ENCODE measurements at places on chromosomes 13 and 19.

DNA sequence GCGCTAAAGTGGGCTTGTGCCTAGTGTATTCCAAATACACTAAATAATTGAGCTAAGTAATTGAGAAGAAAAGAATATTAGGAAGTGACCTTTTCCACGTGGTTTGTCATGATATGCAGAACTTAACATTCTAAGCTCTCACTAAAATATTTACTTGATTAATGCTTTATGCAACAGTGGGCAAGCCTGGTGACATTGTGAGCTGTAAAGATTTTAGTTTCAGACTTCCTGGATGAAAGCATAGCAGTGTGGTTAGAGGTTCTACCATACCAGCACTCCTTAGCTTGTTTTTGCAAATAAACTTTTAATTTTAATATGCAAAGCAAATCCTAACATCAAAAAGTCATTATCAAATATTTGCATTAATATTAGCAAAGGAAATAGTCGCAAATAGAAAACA lies 1065.1 kb upstream of the SPRY2 start:
- H3K36me3 ChIP-seq = no peaks in the 10 kb centered on the region
- H3K4me3 ChIP-seq = no peak overlapping the region
- H3K27me3 ChIP-seq = no peaks in the 10 kb centered on the region
- no peak for DNase-seq
- no peak overlapping the region for H3K27ac ChIP-seq

DNA sequence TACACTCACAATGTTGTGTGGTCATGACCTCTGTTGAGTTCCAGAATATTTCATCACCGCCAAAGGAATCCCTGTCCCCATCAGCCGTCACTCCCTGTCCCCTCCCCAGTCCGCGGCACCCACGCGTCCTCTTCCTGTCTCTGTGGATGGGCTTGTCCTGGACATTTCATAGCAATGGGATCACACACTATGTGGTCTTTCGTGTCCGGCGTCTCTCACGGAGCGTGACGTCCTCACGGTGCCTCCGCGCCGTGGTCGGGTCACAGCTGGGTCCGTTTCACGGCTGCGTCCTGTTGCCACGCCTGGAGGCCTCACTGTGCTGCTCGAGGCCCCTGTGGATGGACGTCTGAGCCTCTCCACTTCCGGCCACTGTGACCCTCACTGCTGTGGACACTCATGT lies 6.6 kb downstream of the AZU1 start:
- H3K27me3 ChIP-seq = no peaks in the 10 kb centered on the region
- no peak for DNase-seq

DNA sequence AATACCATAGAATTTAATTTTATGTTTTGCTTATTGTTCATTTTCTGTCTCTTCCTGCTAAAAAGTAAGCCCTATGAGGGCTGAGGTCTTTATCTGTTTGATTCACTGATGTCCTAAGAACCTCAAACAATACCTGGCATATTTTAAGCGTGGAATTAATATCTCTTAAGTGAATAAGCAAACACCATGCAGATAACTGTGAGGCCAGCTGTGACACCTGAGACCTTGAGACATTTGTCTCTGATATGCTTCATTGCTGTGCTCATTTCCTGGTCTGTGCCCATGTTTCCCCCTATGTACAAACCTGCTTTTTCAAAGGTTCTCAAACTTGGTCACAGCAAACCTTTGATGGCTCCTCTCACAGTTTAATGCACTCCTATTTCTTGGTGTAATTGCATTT lies 254.6 kb downstream of the COG6 start:
- no peaks in the 10 kb centered on the region for H3K36me3 ChIP-seq
- no peak for DNase-seq
- no peak overlapping the region for H3K27ac ChIP-seq
- H3K27me3 ChIP-seq = no peaks in the 10 kb centered on the region
- H3K4me3 ChIP-seq = no peak overlapping the region
- peaks cover 26% of the 10 kb centered on the region for H3K4me1 ChIP-seq

DNA sequence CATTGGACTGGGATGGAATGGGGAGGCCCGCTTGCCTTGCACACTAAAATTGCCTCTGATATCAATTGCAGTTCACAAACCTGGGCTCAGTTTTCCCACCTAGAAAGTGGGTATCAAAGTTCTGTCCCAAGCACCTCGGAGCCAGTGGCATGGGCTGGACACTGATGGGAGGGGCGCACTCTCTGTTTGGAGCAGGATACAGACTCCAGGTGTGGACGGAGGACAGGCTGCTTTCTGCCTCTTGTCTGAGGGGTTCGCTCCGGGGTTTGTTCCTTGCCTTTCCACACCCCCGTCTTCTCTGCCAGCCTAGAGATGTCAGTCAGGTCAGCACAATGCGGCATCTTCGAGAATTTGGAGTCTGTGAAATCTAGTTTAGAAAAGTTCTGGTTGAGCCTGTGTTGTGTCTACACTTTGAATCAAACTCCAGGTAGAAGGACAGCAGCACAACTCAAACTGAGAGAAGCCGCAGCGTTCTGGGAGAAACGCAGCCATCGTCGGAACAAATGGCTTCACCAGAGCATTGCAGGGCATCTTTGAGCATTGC lies 141.9 kb downstream of the TEX29 start:
- H3K4me3 ChIP-seq = no peak overlapping the region
- H3K4me1 ChIP-seq = peaks cover 5% of the 10 kb centered on the region
- H3K27me3 ChIP-seq = no peaks in the 10 kb centered on the region
- no peak for DNase-seq

DNA sequence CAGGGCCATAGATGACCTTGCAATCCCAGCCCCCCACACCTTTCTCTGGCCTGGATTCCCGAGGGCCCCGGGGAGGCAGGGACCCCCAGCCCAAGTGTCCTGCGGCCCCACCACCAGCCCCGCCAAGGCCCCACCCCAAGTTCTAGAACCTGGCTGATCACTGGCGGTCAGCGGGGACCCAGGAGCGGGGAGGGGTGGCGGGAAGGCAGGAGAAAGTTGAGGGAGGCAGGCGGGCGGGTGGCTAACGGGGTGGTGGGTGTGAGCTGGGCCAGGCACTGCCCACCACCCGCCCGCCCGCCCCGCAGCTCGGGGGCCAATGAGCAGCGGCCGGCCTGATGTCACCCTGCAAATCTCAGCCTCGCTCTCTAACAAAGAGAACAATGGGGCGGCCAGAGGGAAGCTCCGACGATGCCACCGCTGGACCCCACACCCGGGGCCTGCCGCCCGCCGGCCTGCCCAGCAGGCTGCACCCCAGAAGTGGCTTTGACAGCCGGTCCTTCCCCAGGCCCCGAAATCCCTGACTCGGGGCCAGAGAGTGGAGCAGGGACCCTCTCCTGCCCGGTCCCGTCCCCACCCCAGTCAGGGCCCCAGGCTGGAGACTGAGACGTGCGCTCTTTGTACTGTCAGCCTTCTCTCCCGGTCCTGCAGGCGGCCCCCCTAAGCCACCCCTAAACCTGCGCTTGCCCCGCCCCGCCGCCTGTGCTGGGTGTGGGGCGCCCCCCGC lies 1.6 kb downstream of the MEX3D start:
- no peaks in the 10 kb centered on the region for H3K36me3 ChIP-seq
- no peaks in the 10 kb centered on the region for H3K27me3 ChIP-seq
- peaks cover 38% of the 10 kb centered on the region for H3K4me1 ChIP-seq
- DNase-seq = no peak
- H3K27ac ChIP-seq = peak overlapping the region; percentile 91

- H3K4me1 ChIP-seq = no peaks in the 10 kb centered on the region
- no peak overlapping the region for H3K27ac ChIP-seq
- H3K27me3 ChIP-seq = no peaks in the 10 kb centered on the region
- DNase-seq = no peak
- H3K36me3 ChIP-seq = no peaks in the 10 kb centered on the region
Measured at GRCh38 chr19:31121501-31121900, 227.7 kb downstream of the TSHZ3 start.

- H3K4me1 ChIP-seq = no peaks in the 10 kb centered on the region
- H3K36me3 ChIP-seq = no peaks in the 10 kb centered on the region
- no peak overlapping the region for H3K4me3 ChIP-seq
- H3K27ac ChIP-seq = no peak overlapping the region
Measured at GRCh38 chr13:68019901-68020300, 789.8 kb upstream of the PCDH9 start.

DNA sequence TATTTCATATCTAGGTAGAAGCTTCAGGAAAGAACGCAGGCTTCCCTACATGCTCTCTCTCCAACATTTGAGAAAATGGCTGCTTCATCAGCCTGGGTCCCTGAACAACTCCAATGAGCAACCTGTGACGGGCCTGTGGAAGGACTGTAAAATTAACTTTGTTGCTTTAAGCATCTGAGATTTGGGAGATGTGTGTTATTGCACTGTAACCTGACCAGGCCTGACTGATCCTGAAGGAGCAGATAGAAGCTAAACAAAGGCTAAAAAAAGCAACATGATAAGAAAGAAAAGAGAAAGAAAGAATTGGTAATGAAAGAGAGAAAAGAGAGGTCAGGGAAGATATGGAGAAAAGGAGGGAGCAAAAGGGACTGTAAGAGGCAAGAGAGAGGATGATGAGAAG lies 77.1 kb upstream of the MBNL2 start:
- H3K4me1 ChIP-seq = peaks cover 21% of the 10 kb centered on the region
- no peak overlapping the region for H3K27ac ChIP-seq
- no peak for DNase-seq
- H3K36me3 ChIP-seq = no peaks in the 10 kb centered on the region

- H3K36me3 ChIP-seq = no peaks in the 10 kb centered on the region
- DNase-seq = no peak
- H3K27me3 ChIP-seq = no peaks in the 10 kb centered on the region
- no peak overlapping the region for H3K4me3 ChIP-seq
Measured at GRCh38 chr19:51158474-51159129, 16.5 kb downstream of the SIGLEC7 start.

GRCh38 chr19:30558793-30559192 lies 186.6 kb downstream of the ZNF536 start:
- no peaks in the 10 kb centered on the region for H3K36me3 ChIP-seq
- H3K4me3 ChIP-seq = no peak overlapping the region
- no peaks in the 10 kb centered on the region for H3K27me3 ChIP-seq
- DNase-seq = no peak
